ENCODE measurements at places on chromosomes 12 and 14. TPM values are rescaled to one million over a fixed set of nuclear protein-coding genes. Genes with fewer than 3 reads are reported as not detected.
A peak's percentile ranks its signal among the peaks of the same experiment; 100 is the strongest.

Gene BAG5
- total RNA-seq, result 23.8 TPM

Gene ANKRD13A
- total RNA-seq, result 40.6 TPM

Gene PSMA6
- total RNA-seq, result 354 TPM

Gene CLEC4D
- not detected for total RNA-seq

Gene FRMD6
- total RNA-seq, result 121 TPM

Gene AGAP2
- 11.2 TPM for total RNA-seq

Gene TMCC3
- total RNA-seq, result 5.2 TPM

Gene GPR84
- not detected for total RNA-seq

Gene FBXL14
- total RNA-seq, result 30.2 TPM

Gene GARIN6
- total RNA-seq, result not detected

Gene CDH24
- 15.3 TPM for total RNA-seq

GRCh38 chr12:94762943-94763342, 112.6 kb upstream of the TMCC3 start:
- DNase-seq, result no peak

DNA sequence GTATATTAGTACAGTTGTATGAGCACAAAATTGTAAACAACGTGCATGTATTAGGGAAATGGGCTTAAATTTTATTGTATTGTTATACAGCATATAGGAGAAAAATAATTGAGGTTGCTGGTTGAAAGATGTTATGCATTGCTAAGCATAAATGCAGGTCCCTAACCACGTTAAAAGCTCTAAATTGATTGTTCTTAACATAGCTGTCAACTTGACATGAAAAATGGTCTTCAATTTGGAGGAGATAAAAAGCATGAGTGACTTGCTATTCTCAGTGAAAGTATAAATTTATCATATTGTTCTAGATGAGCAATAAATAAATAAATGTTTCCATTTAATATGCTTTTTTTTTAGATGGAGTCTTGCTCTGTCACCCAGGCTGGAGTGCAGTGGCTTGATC, 506.6 kb upstream of the ATXN7L3B start:
- DNase-seq, result no peak

GRCh38 chr12:122979908-122980182, 636 bp upstream of the ARL6IP4 start:
- DNase-seq, result no peak

DNA sequence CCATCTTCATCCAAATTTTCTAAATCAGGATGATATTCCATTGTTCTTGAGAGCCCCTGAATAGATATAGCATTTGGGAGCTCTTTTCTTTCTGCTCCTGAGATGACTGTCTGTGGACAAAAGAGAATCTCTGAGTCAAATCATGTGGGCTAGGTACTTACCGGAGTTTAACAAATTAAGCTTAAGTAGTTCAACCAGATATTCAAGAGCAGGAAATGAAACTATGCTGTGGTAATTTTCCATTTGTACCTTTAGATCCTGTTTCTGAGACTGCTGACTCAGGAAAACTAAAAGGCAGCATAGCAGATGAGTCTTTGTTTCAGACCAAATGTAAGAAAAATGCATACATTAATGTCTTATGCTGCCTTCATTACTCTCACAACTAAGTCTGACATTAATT, at the start of gene CLEC7A:
Gene CLEC7A (minus strand): TSS at position 158 of the 400 bp plus-strand sequence. CDS start 117 bp downstream, at position 41.
- peak; percentile 8 for DNase-seq

DNA sequence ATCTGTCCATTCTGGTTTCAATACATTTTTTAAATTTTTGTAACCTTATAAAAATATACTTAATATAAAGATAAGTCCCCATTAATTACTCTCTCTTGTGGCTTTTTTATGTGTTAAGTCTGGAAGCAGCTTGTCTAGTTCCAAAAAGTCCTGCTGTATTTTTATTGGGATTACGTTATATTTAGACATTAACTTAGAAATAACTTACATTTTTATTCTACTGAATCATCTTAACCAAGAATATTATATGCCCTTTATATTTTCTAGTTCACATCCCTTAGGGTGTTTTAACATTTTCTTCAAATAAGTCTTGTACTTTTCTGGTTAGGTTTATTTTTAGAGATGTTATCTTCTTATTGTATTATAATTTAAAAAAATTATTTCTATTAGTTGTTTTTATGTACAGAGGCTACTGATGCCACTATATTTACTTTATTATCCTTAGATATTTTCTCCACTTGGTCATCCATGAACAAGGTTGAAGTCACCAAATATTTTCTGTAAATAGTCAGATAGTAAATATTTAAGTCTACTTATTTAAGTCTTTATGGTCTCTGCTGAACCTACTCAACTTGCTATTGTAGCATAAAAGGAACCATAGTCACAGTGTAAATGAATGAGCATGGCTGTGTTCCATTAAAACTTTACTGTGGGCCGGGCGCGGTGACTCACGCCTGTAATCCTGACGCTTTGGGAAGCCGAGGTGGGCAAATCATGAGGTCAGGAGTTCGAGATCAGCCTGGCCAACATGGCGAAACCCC, 132.4 kb upstream of the NEDD1 start:
- DNase-seq, result no peak

DNA sequence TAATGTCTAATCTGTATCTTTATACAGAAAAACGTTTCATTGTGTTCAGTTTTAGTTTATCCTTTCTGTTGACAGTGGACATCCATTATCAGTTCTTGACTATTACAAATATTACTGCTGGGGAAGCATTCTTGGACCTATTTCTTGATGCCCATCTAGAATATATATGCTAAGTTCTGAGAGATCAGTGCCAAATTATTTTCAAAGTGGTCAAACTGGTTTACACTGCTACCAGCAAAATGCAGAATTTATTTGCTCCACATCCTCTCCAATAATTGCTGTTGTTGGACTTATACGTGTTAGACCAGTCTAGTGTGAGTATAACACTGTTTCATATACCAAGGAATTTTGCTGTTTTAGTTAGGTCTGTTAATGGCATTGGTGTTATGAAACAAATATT, 85.5 kb upstream of the TRAF3 start:
- no peak for DNase-seq

- peak; percentile 84 for DNase-seq
Measured at GRCh38 chr14:50961605-50962221, 17.4 kb upstream of the PYGL start.

DNA sequence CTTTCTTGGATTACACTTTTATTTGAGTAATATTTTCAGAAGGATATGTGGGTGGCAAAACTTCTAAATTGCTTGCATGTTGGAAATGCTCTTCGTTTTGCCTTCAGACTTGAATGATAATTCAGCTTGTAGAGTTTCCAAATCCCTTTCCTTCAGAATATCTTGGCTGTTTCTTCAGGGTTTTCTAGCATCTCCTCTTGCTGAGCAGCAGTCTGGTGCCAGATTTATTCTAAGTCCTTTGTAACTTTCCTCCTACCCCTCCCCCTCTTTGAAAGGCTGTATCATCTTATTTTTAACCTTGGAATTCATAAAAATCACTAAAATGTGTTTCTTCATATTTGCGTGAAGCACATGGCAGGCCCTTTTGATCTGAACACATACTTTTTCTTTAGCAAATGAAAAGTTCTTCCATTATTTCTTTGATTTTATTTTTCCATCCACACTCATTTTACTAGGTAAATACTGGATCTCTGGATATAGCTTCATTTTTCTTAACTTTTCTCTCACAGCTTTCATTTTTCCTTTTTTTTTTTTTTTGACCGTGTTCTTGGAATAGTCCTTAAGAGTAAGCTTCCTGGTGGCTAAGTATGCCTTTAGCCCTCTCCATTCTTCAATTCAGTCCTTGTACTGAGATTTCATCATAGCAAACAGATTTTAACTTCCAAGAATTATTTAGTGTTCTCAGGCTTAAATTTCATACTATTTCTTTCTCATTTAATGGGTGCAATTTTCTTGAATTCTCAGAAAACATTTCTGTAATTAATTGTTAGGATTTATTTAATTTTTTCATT, 102.0 kb downstream of the SLC38A4 start:
- DNase-seq, result no peak

GRCh38 chr12:65962921-65963861, 138.9 kb downstream of the HMGA2 start:
- no peak for DNase-seq

DNA sequence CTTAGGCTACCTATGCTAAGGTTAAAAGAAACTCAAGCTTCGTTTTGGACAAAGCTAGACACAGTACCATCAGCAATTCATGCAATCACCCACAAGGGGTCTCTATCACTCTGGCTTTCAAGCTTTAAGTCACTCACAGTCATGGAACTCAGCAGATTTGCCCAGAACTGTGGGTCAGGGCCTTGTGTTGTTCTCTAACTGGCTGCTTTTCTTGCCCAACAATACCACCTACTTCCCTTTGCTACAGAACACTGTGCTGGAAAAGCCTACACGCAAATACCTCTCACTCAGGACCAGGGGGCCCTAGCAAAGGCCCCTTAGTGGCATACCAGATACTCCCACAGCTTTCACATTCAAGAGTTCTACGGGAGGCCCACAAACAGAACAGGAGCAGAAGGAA, 9.1 kb downstream of the NEMP1 start:
- peak; percentile 57 for DNase-seq

DNA sequence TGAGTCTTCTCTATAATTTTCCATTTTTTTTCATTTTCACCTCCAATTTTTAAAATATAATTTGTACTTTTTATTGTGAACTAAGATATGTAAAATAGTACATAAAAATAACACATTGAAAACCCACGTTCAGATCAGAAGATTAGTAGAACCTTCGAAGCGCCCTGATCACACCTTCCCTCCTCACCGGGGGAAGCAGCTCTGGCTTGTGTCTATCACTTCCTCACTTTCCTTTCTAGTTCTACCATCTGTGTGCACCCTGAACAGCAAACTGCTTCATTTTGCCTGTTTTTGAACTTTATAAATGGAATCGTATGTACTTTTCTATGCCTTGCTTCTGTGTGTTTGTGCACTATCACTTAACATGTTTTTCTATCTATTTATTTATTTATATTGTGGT, 11.8 kb upstream of the CD27 start:
- no peak for DNase-seq

DNA sequence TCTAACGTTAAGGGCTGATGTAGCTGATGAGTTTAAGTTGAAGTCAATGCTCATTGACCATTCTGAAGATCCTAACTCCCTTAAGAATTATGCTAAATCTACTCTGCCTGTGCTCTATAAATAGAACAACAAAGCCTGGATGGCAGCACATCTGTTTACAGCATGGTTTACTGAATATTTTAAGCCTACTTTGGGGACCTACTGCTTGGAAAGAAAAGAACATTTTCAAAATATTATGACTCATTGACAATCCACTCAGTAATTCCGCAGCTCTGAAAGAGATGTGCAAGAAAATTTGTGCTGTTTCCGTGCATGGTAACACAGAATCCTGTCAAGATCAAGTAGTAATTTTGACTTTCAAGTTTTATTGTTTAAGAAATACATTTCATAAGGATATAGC, 35.0 kb upstream of the NAV3 start:
- no peak for DNase-seq

GRCh38 chr14:99802301-99803105, 9.3 kb downstream of the EML1 start:
- peak; percentile 50 for DNase-seq

- no peak for DNase-seq
Measured at GRCh38 chr14:104343690-104344640, 205.6 kb downstream of the KIF26A start.

GRCh38 chr12:51863363-51863932, 14.9 kb upstream of the FIGNL2 start:
- DNase-seq, result no peak

- DNase-seq, result no peak
Measured at GRCh38 chr14:58463147-58463546, 35.6 kb downstream of the KIAA0586 start.

DNA sequence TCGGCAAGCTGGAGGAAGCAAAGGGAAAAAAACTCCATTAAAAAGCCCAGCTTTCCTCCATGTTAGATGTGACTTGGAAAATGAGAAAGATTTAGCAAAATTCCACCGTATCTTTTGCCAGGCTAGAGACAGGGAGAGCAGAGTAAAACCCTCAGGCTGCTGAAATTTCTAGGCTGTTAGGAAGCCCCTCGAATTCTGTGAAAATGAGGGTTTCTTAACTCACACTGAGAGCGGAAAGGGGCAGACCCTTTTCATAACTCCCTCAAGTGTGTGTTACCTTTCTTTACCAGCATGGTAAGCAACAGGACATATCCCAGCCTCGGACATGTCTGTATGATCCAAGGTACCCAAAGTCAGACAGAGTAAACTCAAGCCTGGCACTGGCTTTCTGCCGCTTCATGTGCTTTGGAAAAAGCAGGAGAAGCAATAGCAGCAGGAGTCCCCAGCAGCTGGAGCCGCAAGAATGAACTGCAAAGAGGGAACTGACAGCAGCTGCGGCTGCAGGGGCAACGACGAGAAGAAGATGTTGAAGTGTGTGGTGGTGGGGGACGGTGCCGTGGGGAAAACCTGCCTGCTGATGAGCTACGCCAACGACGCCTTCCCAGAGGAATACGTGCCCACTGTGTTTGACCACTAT, at the start of gene RHOJ:
Gene RHOJ (plus strand): TSS at position 37 of the 637 bp plus-strand sequence. CDS start 427 bp downstream, at position 464.
- DNase-seq, result no peak

- no peak for DNase-seq
Measured at GRCh38 chr14:72679536-72680151, 214.3 kb downstream of the DPF3 start.

GRCh38 chr12:85923767-85924331, 49.8 kb downstream of the NTS start:
- no peak for DNase-seq

GRCh38 chr12:106035421-106035820, 103.3 kb downstream of the NUAK1 start:
- no peak for DNase-seq

- DNase-seq, result no peak
Measured at GRCh38 chr12:50050410-50051098, 6.8 kb upstream of the ASIC1 start.

GRCh38 chr12:3158851-3159465, 81.8 kb downstream of the TSPAN9 start:
- no peak for DNase-seq

GRCh38 chr12:130933269-130933995, 20.3 kb upstream of the ADGRD1 start:
- DNase-seq, result no peak

DNA sequence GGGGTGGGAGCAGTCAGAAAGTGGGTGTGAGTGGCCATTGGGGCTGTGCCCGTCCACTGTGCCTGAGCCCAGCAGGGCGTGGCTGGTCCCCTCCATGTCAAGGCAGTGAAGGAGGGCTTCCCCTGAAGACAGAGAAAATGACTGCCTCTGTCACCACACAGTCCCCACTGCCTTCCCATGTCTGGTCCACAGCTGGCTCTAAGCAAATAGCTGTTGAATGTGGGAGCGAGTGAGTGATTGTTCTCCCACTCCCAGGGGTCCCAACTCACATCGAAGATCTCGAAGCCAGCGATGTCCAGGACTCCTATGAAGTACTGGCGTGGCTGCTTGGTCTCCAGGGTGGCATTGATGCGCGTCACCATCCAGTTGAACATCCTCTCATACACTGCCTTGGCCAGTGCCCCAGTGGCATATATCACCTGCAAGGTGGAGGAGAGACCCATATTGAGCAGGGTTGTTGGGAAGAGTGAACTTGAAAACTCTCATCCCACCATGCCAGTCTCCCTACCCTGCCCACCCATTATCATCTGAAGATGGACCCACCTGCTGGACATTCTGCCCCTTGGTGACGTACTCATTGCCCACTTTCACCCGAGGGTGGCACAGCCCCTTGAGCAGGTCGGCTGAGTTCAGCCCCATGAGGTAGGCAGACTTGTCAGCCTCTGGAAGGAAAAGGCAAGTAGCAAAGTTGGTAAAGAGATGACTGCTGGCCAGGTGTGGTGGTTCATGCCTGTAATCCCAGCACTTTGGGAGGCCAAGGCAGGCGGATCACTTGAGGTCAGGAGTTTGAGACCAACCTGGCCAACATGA, 6.6 kb downstream of the MYH7 start:
- DNase-seq, result no peak
